ENCODE measurements at places on chromosomes 2 and 18.

DNA sequence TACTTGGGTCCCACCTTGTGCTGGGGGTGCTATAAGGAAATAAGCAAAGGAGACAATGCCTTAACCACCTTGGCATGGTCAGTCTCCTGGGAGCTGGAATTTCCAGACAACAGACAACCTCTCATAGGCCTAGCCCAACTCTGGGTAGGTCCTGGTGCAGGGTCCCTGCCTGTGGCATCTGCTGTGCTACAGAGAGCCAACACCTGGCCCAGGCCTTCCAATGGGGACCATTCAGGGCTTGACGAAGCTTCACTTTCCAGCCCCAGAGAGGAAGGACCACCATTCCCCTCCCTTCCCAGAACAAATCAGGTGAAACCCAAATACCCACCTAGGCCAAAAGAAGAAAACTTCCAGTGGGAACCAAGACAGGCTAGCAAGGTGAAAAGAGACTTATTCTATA lies 82.8 kb downstream of the SMAD7 start:
- DNase-seq = no peak

DNA sequence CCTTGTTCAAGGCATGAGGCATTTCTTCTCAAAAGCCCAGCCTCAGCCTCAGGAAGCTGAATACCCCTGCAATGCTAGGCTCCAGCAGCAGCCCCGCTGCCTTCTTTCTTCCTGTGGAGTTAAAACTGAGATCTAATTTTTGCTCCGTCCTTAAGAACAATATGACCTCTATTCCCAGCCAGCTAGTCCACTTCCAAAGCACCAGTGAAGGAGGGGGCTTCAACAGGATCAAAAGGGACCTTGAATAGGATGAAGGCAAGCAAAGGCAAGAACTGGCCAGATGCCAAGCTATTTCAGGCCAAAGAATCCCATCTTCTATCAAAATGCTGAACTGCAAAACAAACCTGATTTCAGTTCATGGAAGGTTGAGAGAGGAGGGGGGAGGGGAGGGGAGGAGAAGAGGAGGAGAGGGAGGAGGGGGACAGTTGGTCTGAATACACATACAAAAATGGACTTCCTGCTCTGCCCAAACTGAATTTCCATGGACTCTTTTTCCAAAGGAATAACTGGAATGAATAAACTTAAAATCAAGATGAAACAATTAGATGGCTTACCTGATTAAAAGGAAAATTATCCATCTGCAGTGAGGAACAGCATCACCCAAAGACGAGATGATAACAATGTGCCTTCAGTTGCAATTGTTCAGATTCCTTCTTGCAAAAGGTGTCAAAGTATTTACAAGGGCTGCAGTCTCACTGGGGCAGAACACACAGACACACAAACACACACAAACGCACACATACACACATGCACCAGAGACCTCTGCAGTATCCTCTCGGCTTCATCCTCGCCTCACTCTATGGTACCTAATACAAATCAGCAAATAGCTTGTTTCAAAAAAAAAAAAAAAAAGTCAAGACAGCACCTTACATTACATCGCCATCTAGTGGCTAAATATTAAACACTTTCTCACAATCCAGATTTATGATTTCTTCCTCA lies at the start of gene SCN1A:
TSS of gene SCN1A (minus strand) at position 804 of the 939 bp plus-strand sequence. CDS start 54,399 bp downstream, outside the sequence.
- DNase-seq = peak; percentile 37

DNA sequence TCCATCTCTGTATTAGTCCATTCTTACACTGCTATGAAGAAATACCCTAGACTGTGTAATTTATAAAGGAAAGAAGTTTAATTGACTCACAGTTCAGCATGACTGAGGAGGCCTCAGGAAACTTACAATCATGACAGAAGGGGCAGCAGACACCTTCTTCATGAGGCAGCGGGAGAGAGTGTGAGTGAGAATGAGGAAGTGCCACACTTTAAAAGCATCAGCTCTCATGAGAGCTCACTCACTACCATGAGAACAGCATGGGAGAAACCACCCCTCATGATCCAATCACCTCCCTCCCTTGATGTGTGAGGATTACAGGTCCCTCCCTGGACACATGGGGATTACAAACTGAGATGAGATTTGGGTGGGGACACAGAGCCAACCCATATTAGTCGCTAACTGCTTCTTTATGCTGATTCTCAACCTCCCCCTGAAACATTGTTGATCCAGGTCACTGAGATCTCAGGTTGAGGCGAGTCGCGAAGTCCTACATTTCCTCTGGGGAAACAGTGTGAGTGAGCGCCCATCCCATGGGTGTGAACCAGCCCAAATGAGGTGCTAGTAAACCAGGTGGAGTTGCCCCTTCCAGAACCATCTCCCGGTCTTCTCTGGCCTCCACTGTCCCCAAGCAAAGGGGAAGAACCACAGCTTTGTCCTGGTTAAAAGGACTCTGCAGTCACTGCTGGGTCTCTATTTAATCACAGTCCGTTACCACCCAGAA lies 123.8 kb downstream of the CAPN13 start:
- DNase-seq = no peak

DNA sequence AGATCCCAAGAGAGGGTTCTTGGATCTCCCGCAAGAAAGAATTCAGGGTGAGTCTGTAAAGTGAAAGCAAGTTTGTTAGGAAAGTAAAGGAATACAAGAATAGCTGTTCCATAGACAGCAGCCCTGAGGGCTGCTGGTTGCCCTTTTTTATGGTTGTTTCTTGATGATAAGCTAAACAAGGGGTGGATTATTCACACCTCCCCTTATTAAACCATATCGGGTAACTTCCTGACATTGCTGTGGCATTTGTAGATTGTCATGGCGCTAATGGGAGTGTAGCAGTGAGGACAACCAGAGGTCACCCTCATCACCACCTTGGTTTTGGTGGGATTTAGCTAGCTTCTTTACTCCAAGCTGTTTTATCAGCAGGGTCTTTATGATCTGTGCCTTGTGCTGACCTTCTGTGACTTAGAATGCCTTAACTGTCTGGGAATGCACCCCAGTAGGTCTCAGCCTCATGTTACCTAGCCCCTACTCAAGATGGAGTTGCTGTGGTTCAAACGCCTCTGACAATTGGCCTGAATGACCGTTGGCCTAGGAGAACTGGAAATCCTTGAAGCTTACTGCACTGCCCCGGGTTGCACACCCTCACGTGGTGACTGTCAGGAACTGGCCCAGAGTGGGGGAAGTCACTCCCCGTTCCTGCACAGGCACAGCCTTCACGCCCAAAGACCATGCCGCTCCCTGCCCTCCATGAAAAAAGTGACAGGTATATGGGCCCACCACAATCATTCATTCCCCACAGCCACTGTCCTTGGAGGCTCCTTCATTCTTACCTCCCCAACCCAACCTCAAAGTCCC lies 136.9 kb downstream of the SEPTIN10 start:
- peak; percentile 29 for DNase-seq

DNA sequence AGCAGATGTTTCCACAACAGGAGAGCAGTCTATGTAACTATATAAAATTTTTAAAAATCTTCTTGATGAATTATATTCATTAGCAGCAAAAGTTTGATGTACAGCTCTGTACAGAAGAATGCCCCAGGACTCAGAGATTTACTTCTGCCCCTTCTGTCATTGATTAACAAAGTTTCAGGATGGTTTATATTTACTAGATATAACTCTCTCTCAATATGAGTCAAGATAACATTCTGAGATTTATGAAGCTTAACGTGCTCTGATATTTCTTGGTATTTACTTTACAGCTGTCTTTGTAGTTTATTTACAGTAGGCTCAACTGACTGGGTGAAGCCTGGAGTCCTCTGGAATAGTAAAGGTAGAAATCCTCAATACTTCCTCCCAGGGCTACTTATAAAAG lies 93.6 kb upstream of the HNMT start:
- DNase-seq = no peak

DNA sequence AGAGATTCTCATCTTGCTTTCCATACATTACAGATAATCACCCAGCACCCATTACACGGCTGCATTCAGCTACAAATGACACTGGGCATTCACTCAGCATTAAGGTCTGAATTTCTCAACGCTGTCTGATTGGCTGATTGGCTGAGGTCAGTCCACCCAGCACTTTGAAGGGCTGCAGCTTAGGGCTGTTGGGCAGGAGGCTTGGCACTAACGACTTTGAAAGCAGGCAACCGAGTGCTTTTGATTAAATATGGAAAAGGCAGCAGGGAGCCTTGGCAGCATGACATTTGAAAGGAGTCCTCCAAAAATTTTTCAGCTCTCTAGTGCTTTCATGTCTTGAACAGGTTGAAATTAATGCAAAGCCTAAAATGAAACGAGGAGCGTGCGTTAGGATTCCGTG lies 253.0 kb downstream of the DCDC2C start:
- DNase-seq = no peak

GRCh38 chr2:11175293-11175795 lies 20.1 kb downstream of the SLC66A3 start:
- peak; percentile 71 for DNase-seq

DNA sequence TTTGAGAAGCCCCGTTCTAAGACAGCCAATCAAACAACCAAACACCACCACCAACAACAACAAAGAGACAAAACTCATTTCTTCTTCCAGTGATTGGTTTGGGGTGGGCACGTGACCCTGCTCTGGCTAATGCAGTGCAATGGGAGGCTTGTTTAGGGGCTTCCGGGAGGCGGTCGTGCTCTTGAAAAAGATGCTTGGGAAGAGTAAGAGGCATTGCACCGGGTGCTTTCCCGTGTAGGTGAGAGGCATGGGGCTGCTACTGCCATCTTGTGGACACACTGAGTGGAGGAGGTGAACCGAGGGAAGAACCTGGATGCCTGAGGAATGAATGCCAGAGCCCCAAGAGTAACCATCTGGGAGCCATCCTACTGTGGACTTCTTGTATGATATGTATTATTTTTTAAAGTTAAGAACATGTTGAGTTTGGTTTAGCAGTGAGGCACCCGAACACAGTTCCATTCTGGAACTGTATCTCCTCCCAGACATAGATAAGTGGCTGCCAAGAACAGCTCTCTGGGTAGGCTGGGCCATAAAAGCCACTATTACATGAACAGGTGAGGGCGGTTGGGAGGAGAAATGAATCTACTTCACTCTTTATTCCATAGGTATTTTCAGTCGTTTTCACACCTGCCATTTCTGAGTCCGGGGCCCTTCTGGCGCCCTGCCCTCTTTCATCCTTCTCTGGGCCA lies 19.1 kb upstream of the ARHGAP25 start:
- no peak for DNase-seq

GRCh38 chr2:20625491-20626391 lies 25.2 kb downstream of the HS1BP3 start:
- no peak for DNase-seq

GRCh38 chr2:225650041-225650440 lies 250.5 kb downstream of the NYAP2 start:
- DNase-seq = no peak

GRCh38 chr2:100783987-100784386 lies 36.0 kb upstream of the NPAS2 start:
- no peak for DNase-seq

DNA sequence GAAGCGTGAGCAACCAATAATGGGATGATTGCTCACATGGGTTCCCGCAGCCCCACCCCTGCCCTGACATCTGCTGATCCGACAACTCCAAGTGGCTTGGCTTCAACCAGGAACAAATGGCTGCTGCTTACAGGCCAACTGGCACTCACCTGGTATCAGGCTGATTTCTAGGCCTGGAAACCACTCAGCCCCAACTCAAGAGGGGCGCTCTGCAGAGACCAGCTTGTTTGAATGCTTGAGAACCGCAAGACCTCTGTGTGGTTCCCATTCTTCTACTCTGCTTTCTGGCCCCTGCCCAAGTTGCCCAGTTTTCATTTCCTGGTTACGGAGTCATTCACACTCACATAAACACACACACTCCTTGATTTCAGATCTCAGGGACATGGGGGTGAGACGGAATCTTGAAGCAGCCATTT lies 52.0 kb downstream of the TNP1 start:
- no peak for DNase-seq

DNA sequence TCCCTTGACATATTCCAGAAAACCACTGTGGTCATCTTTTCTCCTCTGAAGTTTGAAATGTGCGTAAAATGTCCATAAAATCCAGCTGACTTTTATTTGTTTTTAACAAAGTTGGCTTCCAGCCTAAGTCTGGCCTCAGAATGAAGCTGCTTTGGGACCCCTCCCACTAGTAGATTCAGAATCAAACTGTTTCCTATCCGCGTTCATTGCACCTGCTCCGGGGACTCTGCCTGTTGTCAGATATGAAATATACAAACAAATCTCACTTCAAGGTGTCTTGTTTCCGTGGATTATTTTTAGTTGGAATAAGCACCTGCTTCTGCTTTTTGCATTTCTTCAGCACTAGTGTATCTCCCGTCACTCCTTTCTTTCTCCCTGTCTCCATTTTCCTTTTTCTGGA lies 115.7 kb upstream of the FHL2 start:
- DNase-seq = no peak

DNA sequence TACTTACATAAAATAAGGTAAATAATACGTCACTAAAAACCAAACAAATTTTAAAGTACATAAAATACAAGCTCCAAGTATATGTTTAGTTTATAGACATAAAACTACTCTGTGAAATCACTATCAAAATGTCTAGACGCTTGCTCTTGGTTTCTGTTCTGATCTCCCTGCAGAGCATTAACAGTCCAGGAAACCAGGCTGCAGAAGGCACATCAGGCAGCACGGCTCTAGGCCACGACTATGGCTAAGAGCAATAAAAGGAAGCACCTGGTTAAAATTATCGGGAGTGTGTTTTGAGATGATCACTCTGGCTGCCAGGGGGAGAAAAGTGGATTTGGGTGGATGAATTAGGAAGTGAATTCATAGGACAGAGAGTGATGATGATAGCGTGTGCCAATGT lies 196.0 kb upstream of the SPHKAP start:
- DNase-seq = no peak

- no peak for DNase-seq
Observed at GRCh38 chr18:79248495-79249060, 147.2 kb upstream of the NFATC1 start.

GRCh38 chr2:86020984-86021383 lies 84.7 kb downstream of the POLR1A start:
- DNase-seq = no peak

DNA sequence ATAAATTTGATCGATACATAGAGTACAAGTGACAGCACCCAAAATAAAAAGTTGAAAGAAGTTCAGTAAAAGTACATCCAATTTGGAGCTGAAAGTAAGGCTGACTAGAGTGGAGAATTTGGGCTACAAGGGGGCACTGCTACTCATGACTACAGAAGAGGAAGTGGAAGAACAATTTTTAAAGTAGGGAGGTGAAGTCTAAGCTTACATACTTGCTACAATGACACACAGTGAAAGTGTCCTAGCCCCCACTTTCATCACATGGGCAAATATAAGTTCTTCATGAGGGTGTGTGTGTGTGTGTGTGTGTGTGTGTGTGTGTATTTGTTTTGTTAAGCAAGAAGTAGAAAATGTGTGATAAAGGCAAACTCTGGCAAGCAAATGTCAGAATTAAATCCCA lies 45.7 kb downstream of the MAP3K2 start:
- no peak for DNase-seq

GRCh38 chr18:42936289-42936688 lies 179.2 kb downstream of the RIT2 start:
- DNase-seq = no peak
